ENCODE measurements at places on chromosomes 13 and 19. TPM values are rescaled to one million over a fixed set of nuclear protein-coding genes. Genes with fewer than 3 reads are reported as not detected.

GRCh38 chr19:29262085-29262484 lies 49.1 kb upstream of the UQCRFS1 start:
- DNase-seq = no peak

DNA sequence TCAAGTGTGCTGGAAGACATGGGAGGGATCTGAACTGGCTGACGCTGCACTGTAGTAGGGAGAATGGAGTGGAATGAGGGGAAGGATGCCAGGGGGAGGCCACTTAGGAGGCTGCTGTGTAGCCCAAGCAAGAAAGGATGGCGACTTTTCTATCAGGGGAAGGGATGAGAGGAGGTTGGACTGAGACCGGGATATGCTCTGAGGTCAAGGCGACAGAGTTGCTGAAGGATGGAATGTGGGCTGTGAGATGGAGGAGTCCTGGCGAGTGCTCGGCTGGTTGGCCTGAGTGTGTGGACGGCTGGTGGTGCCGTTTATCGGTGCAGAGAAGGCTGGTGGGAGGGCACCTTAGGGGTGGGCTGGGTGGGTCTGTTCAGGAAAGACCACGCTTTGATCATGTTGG lies 45.7 kb downstream of the IRS2 start:
- DNase-seq = no peak

DNA sequence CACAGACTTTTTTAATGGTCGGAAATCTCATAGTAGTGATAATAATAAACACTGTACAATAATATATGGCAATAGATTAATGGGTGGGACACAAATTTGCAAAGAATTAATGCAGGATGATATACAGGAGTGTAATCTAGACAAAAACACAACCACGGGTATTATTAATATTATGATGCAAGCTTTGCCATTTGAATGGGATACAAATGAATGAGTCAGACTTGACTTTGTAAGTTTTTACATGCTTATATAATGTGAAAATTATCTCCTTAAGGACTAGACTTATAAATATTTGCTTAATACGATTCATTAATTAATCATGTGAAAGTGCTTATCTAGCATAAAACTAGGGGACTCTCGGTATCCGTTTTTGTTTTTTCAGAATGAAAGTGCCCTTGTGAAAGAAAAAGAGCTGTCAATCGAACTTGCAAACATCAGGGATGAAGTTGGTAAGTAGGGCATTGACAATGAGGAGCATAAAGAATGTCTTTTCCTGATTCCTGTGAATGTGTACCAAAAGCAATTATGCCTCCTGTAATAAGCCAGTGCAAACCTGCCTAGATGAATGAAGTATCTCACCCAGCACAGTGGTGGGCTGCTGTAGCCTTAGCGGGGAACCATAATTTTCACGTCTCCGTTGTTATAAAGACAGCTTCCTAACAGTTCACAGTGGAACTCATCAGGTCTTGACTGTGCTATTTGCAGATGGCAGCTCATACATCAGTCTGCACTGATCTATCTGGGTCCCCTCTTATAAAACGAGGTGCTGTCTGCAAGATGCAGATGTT lies 155.7 kb downstream of the SLC7A1 start:
- no peak for DNase-seq

DNA sequence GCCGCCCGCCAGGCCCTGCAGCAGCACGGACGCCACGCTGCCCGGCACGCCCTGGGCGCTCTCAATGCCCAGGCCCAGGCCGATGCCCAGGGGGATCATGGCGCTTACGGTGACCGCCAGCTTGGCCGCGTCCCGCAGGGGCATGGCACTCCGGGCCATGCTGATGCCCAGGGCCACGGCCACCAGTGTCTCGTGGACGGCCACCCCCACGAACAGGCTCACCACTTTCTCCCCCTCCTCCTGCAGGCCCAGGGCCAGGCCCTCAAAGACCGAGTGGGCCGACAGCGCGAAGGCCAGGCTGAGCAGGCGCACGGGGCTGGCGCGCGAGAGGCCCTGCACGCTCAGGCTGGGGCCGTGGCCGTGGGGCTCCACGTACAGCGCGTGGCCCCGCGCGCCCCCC lies 6.9 kb downstream of the SLC39A3 start:
- no peak for DNase-seq

The CNFN gene
- polyA plus RNA-seq = 2.4 TPM

The GAPDHS gene
- not detected for polyA plus RNA-seq

All from urinary bladder (tissue), 4 donors.